Dermis blood vessel endothelial cell (primary cell): ENCODE measurements at places on chromosomes 1 and 21. TPM values are rescaled to one million over a fixed set of nuclear protein-coding genes. Genes with fewer than 3 reads are reported as not detected.

DNA sequence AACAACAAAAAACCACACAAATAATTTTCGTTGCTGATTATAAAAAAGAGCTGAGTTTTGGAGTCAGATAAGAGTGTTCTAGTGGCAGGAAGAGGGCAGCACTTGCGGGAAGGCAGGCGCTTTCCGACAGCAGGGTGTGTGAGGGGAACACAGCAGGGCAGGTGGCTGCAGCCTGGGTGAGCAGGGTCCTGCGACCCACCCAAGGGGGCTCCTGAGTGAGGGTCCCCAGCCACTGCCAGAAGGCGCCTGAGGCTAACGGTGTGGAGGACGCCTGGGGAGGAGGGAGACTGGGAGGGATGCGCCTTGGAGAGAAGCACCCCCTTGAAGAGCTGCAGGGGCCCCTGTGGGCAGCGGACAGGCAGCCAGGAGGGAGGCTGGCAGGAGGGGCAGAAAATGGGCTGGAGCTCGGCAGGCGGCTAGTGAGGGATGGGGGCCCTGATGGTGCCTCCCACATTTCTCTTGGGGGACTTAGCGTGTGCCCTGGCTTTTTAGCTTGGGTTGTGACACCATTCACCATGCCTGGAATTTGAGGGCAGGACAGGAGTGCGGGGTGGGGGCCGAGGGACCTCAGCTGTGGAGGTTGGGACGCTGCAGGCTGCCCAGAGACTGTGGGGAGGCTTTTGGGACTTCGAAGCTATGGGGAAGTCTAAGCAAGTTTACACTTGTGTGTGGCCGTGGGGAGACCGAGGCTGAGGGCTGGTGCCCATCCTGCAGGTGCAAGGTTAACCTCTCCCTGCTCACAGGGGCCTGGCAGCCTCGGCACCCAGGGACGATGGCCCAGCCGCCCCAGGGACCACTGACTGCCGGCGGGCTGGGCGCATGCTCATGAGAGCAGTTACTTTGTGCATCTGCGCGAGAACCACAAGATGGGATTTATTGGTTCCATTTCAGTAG lies 111.4 kb downstream of the SIK1 start:
- DNase-seq: peak; percentile 22

Gene SPRR4
- total RNA-seq: not detected in 2 replicates

DNA sequence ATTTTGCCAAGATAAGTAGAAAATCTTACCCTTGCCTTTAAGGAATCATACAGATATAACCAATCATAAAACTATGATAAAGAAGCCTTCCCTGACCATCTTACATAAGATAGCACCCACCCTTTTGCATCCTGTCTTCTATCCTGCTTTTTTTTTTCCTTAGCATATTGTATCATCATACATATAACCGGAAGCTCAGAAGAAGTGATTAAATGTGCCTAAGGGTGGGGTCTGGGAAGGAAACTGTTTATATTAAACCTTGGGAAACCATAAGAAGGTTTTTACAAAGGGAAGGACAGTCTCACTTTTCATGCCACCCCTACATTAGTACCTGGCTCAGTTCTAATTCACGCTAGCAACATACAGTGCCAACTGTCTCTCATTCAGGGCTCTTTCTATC lies 66.8 kb downstream of the LUZP1 start:
- no peak for DNase-seq

DNA sequence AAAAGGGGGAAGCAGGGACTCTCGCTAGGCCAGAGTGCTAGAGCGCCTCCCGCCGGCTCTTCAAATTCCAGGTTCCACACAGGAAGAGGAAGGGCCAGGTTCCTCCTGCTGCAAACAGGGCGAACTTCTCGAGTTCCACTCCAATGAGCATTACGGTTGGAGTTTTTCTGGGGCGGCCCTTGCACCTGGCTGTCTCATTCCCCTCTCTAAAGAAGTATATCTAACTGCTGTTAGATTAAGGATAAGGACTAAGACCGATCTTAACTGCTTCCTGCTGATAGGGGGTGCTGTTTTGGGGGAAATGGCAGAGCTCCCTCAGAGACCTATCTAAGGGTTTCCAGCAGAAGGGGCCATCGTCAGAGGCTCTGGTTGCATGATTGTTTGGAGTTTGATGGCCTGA lies 138.0 kb downstream of the RABGAP1L start:
- no peak for DNase-seq

DNA sequence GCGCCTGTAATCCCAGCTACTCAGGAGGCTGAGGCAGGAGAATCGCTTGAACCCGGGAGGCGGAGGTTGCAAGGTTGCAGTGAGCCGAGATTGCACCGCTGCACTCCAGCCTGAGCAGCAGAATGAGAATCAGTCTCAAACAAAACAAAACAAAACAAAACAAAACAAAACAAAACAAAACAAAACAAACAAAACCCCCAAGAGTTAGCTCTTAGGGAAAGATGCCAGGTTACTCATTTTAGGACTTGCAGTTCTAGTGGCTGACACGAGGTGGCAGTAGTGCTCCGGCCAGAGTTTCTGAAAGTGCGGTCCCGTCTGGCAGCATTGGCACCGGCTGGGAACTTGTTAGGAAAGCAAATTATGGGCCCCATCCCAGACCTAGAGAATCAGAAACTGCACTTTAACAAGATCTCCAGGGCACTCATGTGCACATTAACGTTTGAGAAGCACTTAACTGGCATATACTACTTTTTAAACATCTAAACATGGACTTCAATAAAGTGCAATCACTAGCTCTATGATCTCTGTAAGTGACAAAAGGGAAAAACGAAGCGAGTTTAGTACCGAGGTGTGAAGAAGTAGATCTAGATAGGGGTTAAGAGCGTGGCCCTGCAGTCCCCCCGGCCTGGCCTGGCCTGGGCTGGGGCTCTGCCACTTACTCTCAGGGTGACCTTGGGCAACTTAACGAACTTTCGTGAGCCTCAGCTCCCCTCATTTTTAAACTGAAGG lies 41.9 kb upstream of the TNFRSF1B start:
- DNase-seq: peak; percentile 88

Gene MXRA8
- 0.56 and 1.7 TPM in 2 replicates for total RNA-seq

GRCh38 chr1:221837896-221838295 lies 96.0 kb upstream of the DUSP10 start:
- DNase-seq: no peak

Gene CTSS
- 57.5 and 63.3 TPM in 2 replicates for total RNA-seq

GRCh38 chr1:33635336-33636012 lies 163.0 kb downstream of the ZSCAN20 start:
- DNase-seq: no peak

DNA sequence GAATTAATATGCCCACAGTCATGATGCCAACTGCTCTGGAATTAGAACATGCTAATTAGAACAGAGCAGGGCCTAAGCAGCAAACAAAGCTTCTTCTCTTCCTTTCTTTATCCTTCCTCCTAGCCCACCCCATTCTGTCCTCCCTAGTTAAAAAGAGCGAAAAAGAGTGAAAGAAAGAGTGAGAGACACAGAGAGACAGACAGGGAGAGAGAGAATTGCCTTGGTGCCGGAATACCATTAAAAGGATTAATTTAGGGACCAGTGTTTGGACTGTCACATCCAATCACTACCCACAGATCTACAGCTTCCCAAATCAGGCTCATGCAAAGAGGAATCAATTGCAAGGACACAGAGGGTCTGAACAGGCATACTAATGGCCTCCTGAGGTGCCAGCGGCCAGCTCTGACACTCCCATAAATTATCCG lies 7.0 kb downstream of the ERI3 start:
- no peak for DNase-seq

- DNase-seq: peak; percentile 96
These were observed 125.2 kb upstream of the KIAA0040 start for GRCh38 chr1:175317779-175318178.

- no peak for DNase-seq
These were observed 7.6 kb downstream of the CNR2 start for GRCh38 chr1:23905461-23906025.
